ENCODE measurements at places on chromosomes 11 and 22. TPM values are rescaled to one million over a fixed set of nuclear protein-coding genes. Genes with fewer than 3 reads are reported as not detected.
A peak's percentile ranks its signal among the peaks of the same experiment; 100 is the strongest.

GRCh38 chr11:87597725-87598124 lies 560.0 kb downstream of the TMEM135 start:
- DNase-seq, result peak; percentile 31

GRCh38 chr11:14258221-14258935 lies 100.6 kb downstream of the RRAS2 start:
- DNase-seq, result peak; percentile 43

- DNase-seq, result peak; percentile 22
Observed at GRCh38 chr11:69156673-69157155, 979 bp downstream of the SMIM38 start.

RIC8A gene
- 106 TPM for polyA plus RNA-seq

DNA sequence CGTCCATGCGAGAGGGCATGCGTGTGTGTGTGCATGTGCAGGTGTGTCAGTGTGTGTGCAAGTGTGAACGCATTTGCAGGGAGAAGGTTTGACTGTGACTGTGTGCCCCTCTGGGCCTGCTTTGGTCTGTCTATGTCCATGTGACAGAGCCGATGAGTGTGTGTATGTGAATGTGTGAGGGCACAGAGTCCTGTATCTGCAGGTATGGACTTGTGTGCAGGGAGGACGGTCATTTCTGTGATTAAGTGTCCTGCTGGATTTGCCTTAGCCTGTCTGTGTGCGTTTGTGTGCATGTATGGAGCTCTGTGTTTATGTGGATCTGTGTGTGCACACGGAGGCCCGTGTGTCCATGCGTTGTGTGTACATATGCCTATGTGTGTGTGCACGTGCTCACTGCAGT lies 5.4 kb downstream of the EMID1 start:
- no peak for DNase-seq

DNA sequence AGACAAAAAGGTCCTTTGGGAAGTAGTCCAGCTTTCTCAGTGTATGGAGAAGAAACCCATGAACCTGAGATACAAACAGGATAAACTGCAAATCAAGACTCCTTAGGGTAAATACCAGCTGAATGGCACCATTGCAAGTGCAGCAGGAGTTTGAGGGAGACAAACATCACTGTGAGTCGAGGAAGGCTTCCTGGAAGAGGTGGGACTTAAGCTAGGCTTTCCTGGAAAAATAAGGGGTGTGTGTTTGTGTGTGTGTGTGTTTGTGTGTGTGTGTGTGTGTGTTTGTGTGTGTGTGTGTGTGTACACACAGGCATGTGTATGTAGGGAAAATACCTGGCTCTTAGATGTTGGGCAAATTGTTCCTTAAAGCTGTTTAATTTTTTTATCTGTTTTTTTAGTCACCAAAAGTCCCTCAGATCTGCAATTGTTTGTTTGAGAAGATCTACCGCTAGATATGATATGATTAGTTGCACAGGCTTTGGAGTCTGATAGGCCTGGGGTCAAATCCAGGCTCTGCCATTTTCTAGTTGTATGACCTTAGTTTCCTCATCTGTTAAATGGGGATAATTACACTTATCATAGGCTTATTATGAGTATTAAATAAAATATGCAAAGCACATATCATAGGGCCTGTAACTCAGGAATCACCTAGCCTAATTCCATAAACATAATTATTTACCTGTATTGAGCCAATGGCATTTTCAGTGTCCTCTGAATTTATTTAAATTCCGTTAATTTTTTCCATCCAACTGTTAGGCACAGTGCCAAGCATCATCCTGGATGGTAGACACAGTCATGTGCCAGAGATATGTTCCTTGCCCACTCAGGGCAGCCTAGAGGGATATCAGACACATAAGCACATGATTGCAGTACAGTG lies 85.6 kb upstream of the EED start:
- DNase-seq, result no peak

DNA sequence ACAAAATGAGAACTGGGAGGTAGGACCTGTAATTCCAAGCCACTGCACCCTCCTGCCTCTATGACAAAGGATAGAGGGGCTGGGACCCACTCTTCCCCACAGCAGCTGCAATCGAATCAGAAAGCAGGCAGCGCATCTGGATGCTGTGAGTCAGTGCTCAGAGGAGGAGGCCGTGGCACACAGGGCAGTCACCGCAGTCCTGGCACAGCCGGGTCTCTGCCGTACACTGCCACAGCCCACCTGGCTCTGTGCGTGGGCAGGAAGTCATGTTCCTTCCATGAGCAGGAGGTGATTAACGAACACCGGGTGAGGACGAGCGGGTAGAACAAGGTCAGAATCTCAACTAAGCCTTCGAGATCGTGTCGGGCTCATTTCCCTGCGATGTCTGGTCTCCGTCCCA lies 30.2 kb upstream of the PPFIA1 start:
- peak; percentile 46 for DNase-seq

DNA sequence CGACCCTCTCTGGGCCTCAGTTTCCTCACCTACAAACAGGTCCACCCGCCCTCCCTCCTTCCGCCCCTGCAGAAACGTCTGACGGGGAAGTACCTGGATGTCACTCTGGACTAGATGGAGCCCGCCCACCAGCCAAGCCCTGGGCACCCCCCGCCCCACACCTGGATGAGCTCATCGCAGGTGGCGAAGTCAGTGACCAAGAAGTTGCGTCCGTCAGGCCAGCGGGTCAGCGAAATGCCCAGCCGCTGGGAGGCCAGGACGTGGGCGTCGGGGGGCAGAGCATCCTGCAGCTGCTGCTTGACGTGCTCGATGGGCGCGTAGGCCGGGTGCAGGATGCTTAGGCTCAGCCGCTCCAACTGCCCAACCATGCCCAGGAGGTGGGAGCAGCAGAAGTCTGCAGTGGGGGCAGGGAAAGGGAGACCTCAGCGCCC lies 897 bp downstream of the PNPLA5 start:
- peak; percentile 20 for DNase-seq

- DNase-seq, result peak; percentile 57
Observed at GRCh38 chr11:62546929-62547625, 471 bp upstream of the AHNAK start.

- DNase-seq, result peak; percentile 34
Observed at GRCh38 chr11:124725719-124726105, 14.0 kb upstream of the NRGN start.

DNA sequence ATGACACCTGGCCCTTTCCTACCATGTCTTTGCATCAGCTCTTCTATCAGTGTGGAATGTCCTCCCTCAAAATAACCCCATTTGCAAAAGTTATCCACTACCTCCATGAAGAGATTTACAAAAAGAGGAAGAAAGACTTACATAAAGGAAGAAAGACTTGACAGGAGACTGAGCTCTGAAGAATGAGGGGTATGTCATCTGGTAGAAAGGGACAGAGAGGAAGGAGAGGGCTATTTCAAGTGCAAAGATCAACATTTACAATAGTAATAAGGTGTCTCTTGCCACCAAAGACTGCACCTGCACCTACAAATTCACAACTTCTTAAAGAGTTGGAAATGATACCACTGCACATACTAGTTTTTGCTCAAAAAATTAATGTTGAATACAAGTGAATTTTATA lies 18.2 kb downstream of the PAK1 start:
- no peak for DNase-seq

- DNase-seq, result no peak
Observed at GRCh38 chr22:34010259-34010658, 90.0 kb upstream of the LARGE1 start.

Data from fibroblast of lung (primary cell).